ENCODE measurements at places on chromosomes 13 and 19.

GRCh38 chr19:57587529-57587928 is 3.6 kb downstream of the ZIK1 start:
- no peak for DNase-seq

- no peak for DNase-seq
Measured at GRCh38 chr13:50285283-50285682, 270.0 kb downstream of the KCNRG start.

DNA sequence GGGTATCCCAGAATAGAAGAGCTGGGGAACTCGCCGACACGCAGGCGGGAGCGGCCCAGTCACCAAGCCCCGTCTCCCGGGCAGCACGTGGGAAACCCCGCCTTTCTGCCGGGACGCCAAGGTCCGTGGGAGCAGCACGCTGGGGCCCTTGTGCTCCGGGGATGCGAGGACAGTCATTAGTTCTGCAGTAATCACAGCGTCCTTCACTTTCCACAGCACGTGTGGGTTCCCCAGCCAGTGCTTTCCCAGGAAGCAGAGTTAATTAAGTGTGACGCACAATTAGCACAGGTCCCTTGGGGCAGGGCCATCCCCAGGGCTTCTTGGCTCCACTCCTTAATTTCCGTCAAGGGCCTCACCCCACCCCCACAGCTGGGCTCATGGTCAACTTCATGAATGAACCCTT is 64.3 kb upstream of the C13orf46 start:
- DNase-seq: no peak

- DNase-seq: no peak
Measured at GRCh38 chr19:43966079-43966694, 15.2 kb downstream of the ZNF221 start.

GRCh38 chr19:42441049-42441445 is 1.7 kb downstream of the CXCL17 start:
- no peak for DNase-seq

DNA sequence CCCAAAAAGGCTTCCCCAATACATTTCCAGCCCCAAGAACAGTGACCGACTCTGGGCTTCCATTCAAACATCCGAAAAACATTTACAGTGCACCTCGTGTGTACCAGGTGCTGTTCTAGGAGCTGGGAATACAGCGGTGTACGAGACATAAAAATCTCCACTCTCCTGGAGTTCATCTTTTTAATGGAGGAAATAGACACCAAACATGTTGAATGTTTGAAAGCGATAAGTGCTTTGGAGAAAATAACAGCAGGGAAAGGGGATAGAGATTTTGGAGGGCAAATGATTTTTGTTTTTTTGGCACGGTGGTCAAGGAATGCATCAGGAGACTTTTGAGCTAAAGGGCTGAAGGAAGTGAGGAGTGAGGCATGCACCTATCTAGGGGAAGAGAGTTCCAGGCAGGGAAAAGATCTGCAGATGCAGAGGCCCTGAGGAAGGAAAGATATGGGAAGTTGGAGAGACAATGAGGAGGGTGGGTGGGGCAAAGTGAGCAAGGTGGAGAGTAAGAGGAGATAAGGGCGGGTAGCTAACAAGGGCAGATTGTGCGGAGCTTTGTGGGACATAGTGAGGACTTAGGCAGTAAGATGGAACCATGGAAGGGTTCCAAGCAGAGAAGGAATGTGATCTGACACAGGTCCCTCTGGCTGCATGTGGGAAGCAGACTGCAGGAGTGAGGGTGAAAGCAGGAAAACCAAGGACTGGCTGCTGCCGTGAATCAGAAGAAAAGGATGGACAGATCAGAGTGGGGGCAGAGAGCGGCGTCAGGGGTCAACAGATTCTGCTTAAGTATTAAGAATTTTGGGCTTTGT is 703 bp upstream of the FBL start:
- no peak for DNase-seq

- DNase-seq: no peak
Measured at GRCh38 chr19:51127755-51128154, 3.0 kb downstream of the SIGLEC9 start.

GRCh38 chr19:41245843-41246242 is 18.3 kb upstream of the HNRNPUL1 start:
- DNase-seq: no peak

GRCh38 chr13:20311022-20311421 is 78.9 kb upstream of the GJB6 start:
- no peak for DNase-seq

DNA sequence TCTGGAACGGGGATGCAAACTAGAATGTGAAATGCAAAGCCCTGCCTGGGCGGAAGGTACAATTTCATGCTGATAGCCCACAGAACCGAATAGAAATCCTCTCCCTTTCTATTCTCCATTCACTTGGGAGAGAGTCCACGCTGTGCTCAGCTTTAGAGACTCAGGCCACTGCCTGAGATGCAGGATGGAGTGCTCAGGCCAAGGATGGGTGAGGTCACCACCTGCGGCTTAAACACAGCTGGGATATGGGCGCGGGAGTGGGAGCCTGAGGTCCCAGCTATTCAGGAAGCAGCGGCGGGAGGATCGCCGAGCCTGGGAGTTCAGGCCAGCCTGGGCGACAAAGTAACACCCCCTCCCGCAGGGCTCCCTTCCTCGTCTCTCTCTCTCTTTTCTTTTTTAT is 446 bp upstream of the ZNF83 start:
- DNase-seq: no peak

DNA sequence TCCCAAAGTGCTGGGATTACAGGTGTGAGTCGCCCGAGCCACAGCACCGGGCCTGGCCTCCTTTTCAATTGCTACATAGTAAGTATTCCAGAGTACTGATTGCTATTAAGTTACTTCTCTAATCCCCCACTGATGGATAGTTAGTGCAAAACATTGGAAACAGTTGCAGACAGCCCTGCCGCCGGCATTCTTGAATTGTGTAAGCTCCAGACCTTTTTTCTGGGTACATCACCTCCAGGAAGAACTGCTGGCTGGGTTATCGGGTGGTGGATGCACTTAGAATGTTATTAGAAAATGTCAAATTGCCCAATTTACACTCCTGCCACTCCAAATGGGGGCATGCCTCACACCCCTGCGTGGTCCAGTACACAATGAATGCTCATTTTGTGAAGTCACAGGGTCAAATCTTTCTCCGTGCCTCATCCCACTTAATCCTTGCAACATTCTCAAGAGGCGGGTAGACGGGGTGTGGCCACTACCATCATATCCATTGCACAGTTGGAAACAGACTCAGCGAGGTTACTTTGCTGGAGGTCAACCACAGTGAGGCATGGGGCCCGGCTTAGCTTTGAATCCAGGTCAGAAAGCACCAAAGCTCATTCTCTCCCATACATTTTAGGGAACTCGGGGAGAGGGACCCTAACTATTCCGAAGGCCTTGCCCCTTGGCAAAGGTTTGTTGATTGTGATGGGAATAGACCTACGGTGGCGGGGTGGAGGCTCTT is 1.0 kb upstream of the KDM4B start:
- DNase-seq: no peak

DNA sequence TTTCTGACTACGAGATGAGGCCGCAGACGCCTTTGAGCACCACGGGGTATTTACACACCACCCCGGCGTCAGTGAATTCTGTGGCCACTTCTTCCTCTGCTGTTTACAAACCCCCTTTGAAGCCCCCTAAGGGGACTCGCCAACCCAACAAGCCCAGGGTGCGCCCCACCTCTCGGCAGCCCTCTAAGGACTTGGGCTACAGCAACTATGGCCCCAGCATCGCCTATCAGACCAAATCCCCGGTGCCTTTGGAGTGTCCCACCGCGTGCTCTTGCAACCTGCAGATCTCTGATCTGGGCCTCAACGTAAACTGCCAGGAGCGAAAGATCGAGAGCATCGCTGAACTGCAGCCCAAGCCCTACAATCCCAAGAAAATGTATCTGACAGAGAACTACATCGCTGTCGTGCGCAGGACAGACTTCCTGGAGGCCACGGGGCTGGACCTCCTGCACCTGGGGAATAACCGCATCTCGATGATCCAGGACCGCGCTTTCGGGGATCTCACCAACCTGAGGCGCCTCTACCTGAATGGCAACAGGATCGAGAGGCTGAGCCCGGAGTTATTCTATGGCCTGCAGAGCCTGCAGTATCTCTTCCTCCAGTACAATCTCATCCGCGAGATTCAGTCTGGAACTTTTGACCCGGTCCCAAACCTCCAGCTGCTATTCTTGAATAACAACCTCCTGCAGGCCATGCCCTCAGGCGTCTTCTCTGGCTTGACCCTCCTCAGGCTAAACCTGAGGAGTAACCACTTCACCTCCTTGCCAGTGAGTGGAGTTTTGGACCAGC is 5.3 kb downstream of the SLITRK5 start:
- DNase-seq: no peak

- DNase-seq: no peak
Measured at GRCh38 chr13:97142452-97142851, 79.7 kb upstream of the MBNL2 start.

GRCh38 chr13:23699271-23699670 is 129.1 kb downstream of the TNFRSF19 start:
- DNase-seq: no peak

DNA sequence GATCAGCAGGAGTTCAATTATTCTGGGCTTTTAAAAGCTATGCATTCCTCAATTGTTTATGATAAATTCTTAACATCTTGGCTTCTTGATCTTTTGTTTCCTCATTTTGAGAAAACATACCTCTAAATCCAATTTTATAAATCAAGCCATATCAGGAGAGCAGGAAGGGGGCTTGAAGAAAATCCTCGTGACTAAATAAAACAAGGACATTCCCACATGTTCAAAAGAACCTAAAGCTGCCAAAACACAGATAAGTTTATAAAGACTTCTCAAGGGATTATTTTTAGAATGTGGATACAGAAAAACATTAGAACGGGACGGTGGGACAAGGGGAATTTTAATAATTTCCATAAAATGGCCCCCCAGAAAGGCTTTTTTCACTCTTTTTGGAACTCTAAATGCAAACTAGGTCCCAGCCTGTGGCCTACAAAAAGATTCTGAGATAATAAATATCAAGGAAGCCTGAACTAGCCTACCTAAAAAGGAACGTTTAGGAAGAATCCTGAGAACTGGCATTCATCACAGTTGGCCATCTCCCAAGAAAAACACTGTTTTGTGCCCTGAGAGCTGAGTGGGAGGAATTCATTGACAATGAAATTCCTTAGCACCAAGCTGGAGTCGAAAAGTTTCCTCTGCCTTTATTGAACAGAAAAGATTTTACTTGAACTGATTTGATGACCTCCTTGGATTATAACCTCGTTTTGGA is 30.1 kb downstream of the ZAR1L start:
- DNase-seq: no peak

DNA sequence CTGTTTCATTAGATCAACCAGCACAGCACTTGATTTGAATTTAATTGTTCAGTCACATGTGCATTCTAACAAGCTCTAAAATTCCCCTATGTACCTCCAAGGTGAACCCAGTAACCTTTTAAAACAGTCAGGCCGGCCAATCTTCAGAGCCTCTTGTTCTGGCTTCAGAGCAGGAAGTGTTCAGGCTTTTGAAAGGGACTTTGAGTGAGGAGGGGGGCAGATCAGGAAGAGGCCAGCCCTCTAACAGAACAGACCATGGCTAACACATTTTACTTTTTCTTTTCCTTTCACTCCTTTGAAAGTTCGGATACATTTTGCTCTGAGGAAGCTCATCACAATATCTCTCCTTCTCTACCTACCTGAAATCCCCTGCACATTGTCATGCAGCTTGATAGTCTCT is 390.3 kb downstream of the TBC1D4 start:
- no peak for DNase-seq

- DNase-seq: no peak
Measured at GRCh38 chr13:73329355-73329754, 270.6 kb downstream of the KLF5 start.

DNA sequence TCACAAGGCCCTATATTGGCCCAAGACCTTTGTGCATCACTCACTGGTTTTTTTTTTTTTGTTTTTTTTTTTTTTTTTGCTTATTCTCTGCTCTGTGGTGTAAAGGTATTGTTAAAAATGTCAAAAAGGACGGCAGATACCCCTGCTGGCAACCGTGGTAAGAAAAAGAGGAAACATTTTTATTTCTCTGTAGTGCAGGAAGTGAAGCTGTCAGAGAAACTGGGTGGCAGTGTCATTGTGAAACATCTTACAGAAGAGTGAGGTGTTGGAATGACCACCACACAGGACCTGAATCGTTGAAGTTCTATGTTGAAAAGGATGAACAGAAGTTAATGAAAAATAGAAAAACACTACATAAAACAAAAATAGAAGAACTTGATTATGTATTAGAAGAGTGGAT is 346.4 kb downstream of the FGF9 start:
- no peak for DNase-seq

DNA sequence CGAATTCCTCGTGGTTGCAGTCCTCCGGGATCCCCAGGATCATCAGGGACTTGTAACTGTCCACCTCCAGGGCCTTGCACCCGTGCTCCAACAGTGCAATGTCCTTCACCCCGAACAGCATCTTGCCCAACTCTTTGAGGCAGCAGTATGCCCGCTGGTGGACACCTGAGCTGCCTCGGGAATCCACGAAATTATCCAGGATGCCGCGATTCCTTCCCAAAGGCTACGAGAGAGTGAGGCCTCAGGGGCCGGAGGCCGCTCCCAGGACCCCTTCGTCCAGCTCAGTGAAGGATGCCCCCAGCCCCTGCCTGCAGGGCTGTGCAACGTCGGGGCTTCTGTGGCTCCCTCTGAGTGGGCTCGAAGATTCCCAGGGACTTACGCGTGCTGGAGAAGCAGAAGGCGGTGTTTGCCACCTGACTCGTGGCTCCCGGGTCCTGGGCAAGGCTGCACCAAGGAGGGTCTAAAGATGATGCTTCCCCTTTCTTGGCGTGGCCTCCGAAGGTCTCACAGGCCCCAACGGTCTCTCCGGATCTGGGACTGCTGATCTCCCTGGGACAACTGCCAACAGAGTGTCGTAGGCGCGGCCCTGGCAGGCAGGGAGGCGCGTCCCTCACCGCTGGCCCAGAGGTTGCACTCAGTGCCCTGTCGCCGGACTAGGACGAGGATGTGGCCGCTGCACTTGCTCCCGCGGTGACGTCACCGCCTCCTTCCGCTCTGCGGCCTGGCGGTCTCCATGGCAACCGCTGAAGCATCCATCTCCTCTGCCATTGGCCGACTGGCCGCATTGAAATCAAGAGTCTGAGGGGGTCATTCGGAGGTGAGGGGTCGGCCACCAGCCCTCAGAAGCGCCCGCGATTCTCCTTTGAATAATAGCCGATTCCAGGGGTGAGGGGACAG is at the start of gene PNMA8C:
TSS of gene PNMA8C (minus strand) at position 698 of the 897 bp plus-strand sequence. CDS start at position 121, 577 bp downstream.
- DNase-seq: peak; percentile 56

DNA sequence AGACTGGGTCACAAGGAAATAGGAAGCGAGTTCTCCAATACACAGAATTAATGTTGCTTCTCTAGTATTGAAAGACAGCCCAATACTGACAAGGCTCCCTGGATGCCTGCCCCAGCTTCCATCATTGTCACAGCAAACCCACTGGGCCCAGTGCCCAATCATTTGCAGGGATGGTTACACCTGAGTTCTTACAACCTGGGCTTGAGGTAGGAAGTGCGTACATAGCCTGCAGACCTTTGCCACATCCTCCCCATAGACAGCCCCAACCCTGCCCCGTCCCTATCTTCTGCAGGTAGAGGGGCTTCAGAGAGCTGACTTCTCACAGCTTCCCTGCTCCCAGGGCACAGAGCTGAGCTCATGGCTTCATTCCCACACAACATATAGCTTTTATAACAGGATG is 108.1 kb upstream of the UBL3 start:
- DNase-seq: no peak

DNA sequence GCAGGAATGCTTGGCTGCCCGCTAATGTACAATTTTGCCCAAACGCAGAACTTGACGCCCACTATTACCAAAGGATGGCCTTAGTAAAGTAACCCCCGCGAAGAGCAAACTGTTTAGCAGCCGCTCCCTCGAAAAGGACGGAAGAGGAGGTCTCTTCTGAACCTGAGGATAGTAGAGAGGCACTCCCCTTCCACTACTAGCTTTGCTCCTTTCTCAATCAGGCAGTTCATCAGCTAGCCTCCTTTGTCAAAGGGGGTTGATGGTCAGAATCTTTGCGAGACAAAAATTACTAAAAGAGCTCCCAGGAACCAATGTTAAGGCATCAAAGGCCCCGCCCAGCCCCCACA is 534 bp downstream of the CAB39L start:
- no peak for DNase-seq

All from stimulated activated CD8-positive, alpha-beta memory T cell treated with anti-CD3 and anti-CD28 coated beads, Interleukin-2, amount 100 ng/mL, for 48 hours (primary cell).